Left lung (tissue), 14 donors: ENCODE measurements at places on chromosomes 5 and 9. TPM values are rescaled to one million over a fixed set of nuclear protein-coding genes. Genes with fewer than 3 reads are reported as not detected.
A peak's percentile ranks its signal among the peaks of the same experiment; 100 is the strongest.

GRCh38 chr5:53368516-53368915 lies 111.9 kb upstream of the FST start:
- DNase-seq: no peak

DNA sequence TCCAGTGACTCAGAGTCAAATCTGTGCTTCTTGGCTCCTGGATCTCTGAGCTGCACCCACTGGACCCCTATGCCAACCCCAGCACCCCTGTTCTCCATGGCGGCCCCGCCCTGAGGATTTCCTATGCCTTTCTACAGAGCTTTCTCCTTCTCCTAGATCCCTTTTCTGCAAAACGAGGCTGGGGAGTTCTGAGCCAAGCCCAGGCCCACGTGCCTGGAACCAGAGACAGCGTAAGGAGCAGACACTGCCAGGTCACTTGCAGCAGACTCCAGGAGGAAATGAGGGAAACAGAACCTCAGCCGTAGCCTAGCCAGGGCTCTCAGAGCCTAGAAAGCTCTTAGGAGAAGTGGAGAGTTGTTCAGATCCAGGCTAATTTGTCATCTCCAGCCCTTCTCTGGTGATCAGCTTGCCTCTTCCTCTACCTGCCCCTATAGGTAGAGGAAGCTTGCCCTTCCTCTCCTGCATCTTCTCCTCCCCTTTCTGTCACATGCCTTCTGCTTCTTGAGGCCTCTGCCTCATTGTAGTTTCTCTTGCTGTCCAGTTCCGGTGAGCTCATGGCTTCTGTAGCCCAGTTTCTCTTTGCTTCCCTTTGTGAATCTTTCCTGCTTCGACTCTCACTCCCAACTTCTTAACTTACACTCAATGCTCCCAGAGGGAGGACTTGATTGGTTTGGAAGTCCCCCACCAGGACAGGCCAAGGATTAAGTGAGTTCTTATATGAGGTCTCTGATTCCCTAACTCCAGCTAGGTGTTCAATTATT lies 163.4 kb downstream of the RGS3 start:
- peak; percentile 48 for DNase-seq

The LCN12 gene
- polyA plus RNA-seq: 11.8 TPM

The PCDHB14 gene
- polyA plus RNA-seq: 9.7 TPM

DNA sequence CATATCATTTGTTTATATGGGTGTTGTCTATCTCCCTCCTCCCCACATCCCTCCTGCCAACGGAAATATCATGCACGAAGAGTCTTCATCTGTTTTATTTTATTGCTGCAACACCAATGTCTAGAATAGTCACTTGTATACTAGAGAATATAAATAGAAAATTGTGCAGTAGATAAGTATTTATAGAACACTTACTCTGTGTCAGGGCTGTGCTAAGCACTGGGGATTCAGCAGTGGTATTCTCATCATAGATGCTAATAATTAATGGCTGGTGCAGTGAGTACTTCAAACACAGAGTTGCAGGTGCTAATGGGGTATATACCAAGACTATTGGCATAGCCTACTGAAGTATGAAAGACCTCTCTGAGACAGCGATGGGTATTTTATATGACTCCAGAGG lies 353.5 kb upstream of the CDH6 start:
- DNase-seq: no peak

DNA sequence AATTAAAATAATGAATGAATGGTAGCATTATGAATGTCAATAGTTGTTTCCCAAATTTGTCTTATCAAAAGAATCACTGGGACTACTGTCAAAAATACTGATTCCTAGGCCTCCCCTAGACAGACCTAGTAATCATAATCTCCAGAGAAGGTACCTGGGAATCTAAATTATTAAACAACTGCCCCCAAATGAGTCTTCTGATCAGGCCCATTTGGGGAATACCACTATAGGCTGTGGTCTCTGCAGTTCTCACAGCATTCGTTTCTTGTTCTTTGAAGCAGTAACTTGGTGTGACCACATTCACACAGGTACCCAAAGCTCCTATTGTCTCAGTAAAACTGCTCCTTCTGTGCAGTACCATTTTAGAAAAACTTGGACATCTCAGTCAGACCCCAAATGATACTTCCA lies 230.9 kb downstream of the PIK3R1 start:
- DNase-seq: no peak

GRCh38 chr5:77638763-77639671 lies 504 bp upstream of the OTP start:
- no peak for DNase-seq

- no peak for DNase-seq
Observed at GRCh38 chr5:59799668-59800346, 93.7 kb downstream of the PDE4D start.

The RNF208 gene
- polyA plus RNA-seq: 6.0 TPM

The SLC1A3 gene
- polyA plus RNA-seq: 20.7 TPM

The CTSV gene
- polyA plus RNA-seq: 2.7 TPM

- DNase-seq: no peak
Observed at GRCh38 chr9:274406-274805, 59.7 kb downstream of the DOCK8 start.

The OBP2B gene
- not detected for polyA plus RNA-seq

- DNase-seq: no peak
Observed at GRCh38 chr5:142808878-142809598, 38.9 kb downstream of the ARHGAP26 start.

- peak; percentile 92 for DNase-seq
Observed at GRCh38 chr9:126915281-126915816, 767 bp downstream of the RALGPS1 start.

DNA sequence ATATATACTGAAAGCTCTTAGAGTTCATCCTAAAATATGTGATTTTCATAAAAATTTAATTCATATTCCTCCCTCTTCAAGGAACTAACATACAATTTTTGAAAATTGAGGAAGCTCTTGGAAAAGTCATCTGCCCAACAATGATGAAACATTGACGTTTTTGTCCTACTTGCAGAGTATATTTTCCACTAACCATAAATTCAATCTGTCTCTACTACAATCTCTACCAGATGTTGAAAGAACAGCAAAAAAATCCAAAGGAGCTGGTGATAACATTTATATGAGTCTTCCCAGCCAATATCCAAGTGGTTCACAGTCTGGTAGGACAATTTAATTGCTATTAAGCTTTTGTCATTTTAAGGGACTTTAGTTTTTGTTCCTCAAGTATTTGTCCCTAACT lies 81.1 kb upstream of the NR3C1 start:
- DNase-seq: no peak

DNA sequence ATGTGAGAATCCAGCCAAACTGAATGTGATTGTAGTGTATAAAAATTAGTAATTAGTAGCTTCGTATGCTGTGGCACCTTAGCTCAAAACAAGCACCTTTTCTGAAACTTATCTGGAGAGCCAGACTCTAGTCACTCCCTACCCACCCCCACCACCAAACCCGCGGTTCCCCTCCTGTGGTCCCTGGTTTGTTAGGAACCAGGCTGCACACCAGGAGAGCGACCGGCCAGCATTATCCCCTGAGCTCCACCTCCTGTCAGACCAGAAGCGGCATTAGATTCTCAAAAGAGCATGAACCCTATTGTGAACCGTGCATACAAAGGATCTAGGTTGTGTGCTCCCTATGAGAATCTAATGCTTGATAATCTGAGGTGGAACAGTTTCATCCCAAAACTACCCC lies 498.6 kb downstream of the CHSY3 start:
- DNase-seq: peak; percentile 29

- no peak for DNase-seq
Observed at GRCh38 chr5:103347716-103348423, 89.3 kb downstream of the MACIR start.

The CCDC127 gene
- polyA plus RNA-seq: 15.4 TPM

The ZNF366 gene
- 4.2 TPM for polyA plus RNA-seq

DNA sequence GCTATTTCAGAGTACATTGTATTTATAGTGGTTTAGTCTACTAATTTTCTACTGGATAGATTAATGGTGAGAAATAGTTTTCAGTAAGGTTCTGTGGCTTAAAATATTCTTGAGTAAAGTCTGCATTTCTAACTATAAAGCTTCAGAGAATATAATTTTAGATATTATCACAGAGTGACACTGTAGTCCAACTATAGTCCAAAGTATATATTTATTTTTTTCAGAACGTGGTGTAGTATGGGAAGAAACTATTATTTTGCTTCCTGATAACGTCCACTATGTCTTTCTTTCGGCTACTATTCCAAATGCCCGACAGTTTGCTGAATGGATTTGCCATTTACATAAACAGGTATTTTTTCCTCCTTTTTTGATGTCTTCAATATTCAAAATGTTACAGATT lies 35.3 kb downstream of the MTREX start:
- DNase-seq: no peak

DNA sequence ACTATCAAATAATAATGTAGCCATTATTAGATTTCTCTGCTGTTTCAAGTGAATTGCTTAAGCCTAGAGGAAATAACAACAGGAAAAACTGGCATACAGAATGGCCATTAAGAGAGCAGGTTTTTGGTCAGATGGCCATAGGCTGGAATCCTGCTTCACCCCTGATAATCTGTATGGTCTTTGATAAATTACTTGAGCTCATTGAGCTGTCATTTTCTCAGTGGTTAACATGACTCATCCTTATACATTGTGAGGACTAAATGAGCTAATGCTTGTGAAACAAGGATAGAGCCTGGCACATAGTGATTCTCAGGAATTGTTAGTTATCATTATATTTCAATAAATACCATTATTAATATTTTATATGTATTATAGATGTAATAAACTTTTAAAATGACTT lies 516.5 kb downstream of the KIF4B start:
- DNase-seq: no peak

The CPLANE1 gene
- 24.0 TPM for polyA plus RNA-seq

GRCh38 chr5:135150767-135151166 lies 116.7 kb upstream of the PITX1 start:
- DNase-seq: no peak

The SPRY4 gene
- polyA plus RNA-seq: 51.6 TPM

- DNase-seq: no peak
Observed at GRCh38 chr9:120900824-120901223, 23.8 kb upstream of the PHF19 start.
